ENCODE measurements at places on chromosomes 7 and 10.

- DNase-seq: no peak
These were observed 260.5 kb upstream of the MKLN1 start for GRCh38 chr7:131067220-131067619.

DNA sequence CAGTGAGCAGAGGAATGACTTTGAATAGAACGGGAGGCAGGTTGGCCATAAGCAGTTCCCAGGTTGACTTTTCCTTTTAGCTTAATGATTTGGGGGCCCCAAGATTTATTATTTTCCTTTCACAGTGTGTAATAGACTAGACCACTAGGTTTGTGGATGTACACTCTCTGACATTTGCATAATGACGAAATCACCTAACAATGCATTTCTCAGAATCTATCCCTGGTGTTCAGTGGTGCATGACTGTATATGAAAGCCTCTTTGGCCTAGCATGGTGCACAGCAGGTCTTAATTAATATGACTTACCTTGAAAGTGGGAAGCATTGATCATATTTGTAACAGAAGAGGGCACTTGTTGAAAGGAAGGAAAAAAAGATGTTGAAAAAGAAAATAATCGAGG, 761.9 kb downstream of the TYW1 start:
- no peak for DNase-seq

DNA sequence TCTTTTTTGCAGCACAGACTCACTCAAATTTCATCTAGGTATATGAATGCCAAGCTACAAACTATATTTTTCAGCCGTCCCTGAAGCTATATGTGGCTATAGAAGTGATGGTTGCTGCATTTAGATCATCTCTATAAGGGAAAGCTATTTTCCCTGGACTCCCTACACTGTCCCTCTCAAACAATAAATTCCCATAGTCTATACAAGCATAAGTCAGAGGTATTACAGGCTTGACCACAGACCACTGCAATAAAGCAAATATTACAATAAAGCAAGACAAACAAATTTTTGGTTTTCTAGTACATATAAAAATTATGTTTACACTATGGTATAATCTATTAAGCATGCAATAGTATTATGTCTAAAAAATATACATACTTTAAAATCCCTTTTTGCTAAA, 1015.5 kb upstream of the LRRN3 start:
- no peak for DNase-seq

- DNase-seq: no peak
These were observed 168.1 kb downstream of the PRKG1 start for GRCh38 chr10:51242393-51242792.

- no peak for DNase-seq
These were observed 214.0 kb downstream of the MDFIC start for GRCh38 chr7:115135769-115136410.

- no peak for DNase-seq
These were observed 72.6 kb downstream of the COPG2 start for GRCh38 chr7:130595986-130596385.

GRCh38 chr10:97332591-97333350, 1.8 kb downstream of the FRAT2 start:
- DNase-seq: peak; percentile 45

DNA sequence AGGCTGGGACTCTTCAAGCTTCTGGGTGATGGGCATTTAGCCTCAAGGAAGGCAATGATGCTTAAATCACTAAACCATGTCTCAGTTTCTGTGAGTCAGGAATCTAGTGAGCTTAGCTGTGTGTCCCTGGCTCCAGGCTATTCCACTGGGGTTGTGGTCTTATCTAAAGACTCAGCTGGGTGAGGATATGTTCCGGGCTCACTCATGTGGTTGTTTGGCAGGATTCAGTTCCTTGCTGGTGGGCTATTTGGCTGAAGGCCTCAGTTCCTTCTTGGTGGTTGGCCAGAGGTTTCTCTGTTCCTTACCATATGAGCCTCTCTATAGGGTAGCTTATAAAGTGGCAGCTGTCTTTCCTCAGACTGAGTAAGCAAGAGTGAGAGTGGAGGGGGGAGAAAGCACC, 12.0 kb downstream of the EVX1 start:
- no peak for DNase-seq

DNA sequence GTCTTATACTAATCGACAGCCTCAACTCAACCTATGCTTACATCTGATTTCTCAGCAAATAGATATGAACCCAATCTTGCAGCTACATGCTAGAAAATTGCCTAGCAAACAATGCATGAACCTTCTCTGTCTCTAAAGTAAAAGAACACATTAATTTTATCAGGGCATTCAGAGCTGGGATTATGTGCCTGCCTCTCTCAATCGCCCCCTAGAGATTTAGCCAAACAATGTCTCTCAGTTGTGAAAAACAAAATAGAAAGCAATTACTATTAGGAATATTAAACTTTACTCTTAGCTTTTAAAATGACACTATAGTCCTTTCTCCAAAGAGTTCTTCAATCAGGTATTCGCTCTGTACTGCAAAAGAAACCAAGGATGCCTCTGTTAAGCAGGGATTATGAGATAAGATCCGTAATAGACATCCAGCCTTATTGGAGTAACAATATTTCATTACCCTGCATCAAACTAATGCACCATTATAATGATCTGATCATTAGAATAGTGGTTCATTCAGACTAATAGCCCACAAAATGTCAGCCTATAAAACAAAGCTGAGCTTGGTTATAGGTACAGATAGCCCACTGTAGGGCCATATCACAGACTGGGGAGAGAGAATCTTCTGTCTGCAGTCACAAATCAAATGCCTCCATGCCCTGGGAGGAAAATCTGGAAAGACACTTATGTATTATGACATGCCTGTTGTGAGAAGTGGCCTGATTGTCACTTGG, 736.9 kb downstream of the PARD3 start:
- no peak for DNase-seq

GRCh38 chr10:127150136-127150535, 46.3 kb downstream of the INSYN2A start:
- DNase-seq: no peak

GRCh38 chr7:95676691-95677090, 80.4 kb upstream of the PDK4 start:
- no peak for DNase-seq

GRCh38 chr7:40418983-40419382, 284.2 kb downstream of the SUGCT start:
- no peak for DNase-seq

- no peak for DNase-seq
These were observed 214.2 kb downstream of the RPS24 start for GRCh38 chr10:78247821-78248220.

- DNase-seq: no peak
These were observed 878.0 kb upstream of the KCND2 start for GRCh38 chr7:119395024-119395423.

DNA sequence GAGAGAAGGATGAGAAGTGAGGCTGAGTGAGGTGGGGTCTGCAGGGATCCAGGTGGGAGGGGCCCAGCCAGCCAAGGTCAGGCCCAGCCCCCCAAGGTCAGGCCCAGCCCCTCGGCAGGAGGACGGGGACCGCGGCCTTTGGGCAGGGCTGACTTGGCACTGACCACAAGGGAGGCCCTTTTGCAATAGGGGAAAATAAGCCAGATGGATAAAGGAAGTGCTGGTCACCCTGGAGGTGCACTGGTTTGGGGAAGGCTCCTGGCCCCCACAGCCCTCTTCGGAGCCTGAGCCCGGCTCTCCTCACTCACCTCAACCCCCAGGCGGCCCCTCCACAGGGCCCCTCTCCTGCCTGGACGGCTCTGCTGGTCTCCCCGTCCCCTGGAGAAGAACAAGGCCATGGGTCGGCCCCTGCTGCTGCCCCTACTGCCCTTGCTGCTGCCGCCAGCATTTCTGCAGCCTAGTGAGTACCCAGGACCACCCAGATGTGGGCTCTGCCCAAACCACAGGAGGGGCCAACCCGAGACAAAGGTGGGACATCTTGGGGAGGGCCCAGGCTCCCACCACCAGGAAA, at the start of gene PILRA:
PILRA (plus strand) TSS at position 227 of the 571 bp plus-strand sequence; CDS start at position 397, 170 bp downstream.
- no peak for DNase-seq

GRCh38 chr10:118868589-118868988, 113.8 kb upstream of the CACUL1 start:
- DNase-seq: no peak

DNA sequence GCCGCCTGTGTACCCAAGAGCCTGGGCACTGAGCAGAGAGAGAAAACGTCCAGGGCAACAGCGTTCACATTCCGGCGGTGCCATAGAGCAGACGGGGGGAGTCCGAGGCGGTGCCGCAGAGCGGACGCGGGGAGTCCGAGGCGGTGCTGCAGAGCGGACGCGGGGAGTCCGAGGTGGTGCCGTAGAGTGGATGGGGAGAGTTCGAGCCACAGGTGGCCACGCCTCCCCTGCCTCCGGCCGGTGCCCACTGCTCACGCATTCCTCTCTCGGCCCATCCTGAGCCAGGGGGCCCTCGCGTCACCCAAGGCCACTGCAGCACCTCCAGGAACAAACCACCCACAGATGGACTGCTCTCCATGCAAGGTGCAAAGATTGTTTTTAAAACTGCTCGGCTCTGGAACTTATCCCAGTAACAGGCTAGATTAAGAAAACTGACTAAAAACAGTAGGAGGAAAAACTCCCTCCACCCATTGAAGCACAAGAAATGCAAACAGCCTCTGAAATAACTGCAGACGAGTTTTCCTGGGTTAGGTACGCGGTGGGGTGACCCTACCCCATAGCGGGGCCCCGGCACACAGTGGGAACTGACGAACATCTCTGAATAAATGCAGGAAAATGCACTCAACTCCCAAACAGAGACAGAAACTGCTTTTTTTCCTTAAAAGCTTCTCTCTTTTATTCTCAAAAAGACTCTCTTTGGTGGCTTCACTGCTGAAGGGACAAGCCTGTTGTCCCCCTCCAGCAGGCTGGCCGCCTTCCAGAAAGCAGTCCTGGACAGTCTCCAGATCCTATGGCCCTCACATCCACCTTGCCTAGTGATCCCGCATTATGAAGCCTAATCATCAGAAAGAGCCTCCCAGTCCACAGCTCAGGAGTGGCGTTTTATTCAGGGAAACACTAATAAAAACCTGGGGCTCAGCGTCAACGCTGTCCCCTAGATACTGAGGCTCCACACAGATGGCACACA, 55.9 kb downstream of the DIP2C start:
- no peak for DNase-seq

GRCh38 chr7:138748666-138749065, 47.5 kb upstream of the SVOPL start:
- no peak for DNase-seq

DNA sequence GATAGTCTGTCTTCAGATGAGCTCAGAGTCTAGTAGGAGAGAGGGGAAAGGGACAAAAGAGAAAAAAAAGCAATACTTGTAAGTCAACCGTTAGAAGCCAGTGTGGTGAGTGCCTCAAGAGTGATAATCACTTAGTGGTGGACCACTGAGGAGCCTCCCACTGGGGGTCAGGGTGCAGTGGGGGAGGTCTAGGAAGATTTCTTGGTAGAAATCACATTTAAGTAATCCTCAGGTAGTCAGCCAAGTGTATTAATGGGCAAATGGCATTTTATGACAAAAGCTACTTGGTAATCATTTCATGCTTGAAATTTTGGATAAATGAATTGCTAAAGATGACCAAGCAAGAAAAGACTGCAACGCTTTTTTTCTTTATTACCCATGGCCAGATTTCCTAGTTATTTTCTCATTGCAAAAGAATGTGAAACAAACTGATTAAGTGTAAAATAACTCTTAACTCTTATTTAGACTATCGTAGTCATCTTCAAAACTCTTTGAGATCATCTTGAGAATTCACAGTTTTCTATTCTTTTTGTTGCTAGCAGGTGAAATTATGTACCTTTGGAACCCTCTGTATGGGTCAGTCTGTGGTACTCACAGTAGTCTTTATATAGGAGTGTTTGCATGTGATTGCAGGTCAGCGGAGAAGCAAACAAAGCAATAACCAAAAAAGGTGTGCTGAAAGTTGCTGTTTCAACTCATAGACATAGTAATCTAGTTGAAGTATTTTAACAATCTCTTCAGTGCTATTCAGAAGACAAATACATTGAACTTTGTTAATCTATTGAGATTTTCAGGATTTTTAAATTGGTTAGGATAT, 63.9 kb downstream of the PPP1R9A start:
- DNase-seq: no peak

DNA sequence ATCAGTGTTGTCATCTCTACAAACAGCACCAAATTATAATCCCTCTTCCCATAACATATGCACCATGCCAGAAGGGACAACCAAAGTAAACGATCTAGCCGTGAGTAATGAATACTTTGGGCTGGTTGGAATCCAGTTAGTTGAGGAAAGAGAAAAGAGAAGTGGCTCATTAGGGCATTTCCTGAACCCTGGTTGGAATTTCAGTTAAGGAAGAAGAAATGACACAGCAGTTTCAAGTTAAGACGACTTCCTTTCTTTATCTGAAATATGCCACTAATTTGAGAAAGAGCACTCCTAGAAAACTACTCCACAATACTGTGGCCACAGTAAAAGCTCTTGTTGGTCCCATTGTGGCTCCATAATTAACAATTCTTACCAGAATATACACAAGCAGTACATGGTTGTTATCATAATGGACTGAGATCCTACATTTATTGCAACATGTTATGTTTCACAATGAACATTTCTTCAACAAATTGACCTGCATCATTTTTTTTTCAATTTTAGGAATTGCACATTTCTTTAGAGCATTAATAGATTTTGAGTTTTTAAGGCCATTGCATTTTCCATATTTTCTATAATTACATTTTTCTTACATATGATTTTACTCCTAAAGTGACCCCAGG, at the start of gene TFEC:
TFEC (minus strand) TSS at position 113 of the 626 bp plus-strand sequence. CDS start 46,322 bp downstream, outside the sequence.
- no peak for DNase-seq

GRCh38 chr7:30815951-30816644, 44.9 kb downstream of the MINDY4 start:
- DNase-seq: no peak

- no peak for DNase-seq
These were observed 142.3 kb upstream of the NRP1 start for GRCh38 chr10:33476757-33477273.

- DNase-seq: no peak
These were observed 704.0 kb upstream of the IGFBP3 start for GRCh38 chr7:46625032-46625431.

GRCh38 chr10:16799621-16800020, 17.6 kb downstream of the RSU1 start:
- DNase-seq: no peak

DNA sequence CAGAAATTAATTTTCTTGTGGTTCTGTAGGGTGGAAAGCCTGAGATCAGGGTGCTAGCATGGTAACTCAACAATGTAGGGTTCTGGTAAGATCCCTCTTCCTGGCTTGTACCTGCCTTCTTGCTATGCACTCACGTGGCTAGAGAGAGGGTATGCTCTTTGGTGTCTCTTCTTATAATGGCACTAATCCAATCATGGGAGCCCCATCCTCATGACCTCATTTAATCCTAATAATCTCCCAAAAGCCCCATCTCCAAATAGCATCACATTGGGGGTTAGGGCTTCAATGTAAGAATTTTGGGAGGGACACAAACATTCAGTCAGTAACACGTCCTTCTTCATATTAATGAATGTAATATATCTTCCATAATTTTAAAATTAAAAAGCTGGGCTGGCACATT, 39.6 kb upstream of the FAM133B start:
- DNase-seq: no peak

DNA sequence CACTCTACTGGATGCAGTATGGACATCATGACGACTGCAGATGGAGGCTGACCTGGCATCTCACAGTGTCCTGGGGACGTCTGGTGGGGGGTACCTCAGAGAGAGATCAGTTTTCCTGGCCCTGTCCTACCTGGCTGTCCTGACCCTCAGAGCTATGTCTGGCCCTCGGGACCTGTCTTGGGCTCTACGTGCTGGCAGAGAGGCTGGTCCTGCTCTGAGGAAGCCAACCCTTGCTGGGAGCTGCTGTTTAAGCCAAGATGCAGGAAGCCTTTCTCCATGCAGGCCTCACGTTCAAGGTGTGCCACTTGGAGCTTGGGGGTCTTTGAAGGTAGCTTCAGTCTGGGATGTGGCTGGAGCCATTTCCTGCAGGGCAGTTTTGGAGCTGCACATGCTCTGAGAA, 42.1 kb upstream of the CXCL12 start:
- no peak for DNase-seq

GRCh38 chr10:13871011-13871410, 284.2 kb downstream of the PRPF18 start:
- DNase-seq: no peak
